ENCODE measurements at places on chromosomes 7 and 10.

DNA sequence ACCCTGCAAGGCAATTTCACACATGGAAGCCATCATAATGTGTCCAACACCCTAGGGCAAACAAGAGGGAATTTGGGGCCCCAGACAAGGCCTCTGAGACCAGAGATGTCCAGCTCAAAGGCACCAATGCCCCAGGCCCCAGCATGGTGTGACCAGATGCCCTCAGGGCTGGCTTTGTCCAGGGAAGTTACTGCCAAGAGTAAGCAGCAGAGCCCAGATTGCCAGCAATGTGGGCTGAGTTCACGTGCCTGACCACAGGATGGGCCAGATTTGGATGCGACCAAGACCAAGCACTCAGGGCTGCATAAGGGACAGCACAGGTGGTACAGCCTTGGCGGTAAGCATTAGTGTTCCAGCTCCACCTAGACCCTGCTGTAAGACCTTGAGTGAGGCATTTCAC is 12.7 kb downstream of the MYOF start:
- DNase-seq, result no peak

DNA sequence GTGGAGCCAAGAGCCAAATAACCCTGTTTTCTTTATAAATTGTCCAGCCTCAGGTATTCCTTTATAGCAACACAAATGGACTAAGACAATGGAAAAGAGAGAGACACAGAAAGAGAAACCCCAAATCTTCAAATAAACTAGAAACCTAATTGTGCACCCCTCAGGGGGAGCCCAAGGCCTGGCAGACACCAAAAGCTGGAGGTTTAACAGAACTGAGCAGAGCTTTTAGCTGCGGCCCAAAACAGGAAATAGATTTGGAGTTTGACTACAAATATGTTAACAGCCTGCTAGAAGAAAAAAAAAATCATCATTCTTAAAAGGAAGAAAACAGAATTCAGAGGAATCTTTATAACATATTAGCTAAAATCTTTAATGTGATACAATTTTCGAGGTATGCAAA is 1135.0 kb downstream of the GATA3 start:
- no peak for DNase-seq

- DNase-seq, result no peak
Observed at GRCh38 chr7:99734987-99735386, at the start of gene CYP3A7. Gene CYP3A7, minus strand, starts transcription at chr7:99735196. Its CDS starts 103 bp downstream, at chr7:99735093.

DNA sequence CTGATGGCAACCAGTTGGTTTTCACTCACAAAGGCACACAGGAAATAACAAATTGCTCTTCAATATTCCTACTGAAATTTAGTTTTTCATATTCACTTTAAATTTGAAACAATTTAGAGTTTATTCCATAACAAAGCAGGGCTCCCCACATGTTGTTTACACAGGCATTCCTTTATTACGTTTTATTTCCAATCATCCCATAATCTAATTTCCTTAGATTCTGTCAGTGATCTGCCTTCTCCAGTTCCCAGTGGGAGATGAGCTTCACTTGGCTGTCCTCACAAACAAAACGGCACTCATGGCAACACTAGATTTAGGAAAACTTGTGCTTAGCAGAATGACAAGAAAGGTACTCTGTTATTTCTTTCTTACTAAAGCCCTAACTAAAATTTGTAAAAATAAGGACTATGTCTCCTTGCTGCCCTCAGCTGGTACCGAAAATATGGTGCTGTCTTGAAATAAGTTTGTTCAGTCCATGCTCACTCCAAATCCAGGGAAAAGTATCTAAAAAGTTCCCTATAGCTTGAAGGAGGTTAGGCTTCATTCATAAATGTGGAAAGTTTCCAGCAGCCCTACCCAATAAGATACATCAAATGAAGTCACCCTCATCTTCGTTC is 23.0 kb downstream of the PHYH start:
- no peak for DNase-seq

GRCh38 chr10:88687853-88688467 is 18.1 kb upstream of the LIPK start:
- DNase-seq, result peak; percentile 26

GRCh38 chr7:63065684-63066083 is 933.0 kb upstream of the ZNF722 start:
- DNase-seq, result no peak

GRCh38 chr7:26580711-26581110 is 283.7 kb downstream of the SKAP2 start:
- DNase-seq, result no peak

- no peak for DNase-seq
Observed at GRCh38 chr10:74153123-74153522, 2.1 kb downstream of the ADK start.

DNA sequence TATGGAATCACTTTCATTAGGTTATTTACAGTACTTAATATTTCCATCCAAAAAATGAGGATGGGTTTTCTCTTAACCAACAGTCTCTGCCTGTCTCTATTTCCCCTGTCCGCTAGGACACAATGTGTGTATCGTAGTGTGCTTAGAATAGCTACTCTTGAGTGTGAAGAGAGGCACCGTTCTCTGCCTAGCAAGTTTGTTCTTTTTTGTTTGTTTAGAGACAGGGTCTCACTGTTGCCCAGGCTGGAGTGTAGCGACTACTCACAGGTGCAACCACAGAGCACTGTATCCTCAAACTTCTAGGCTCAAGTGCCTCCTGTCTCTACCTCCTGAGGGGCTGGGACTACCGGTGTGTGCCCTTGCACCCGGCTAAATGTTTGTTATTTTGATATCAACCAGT is 121.9 kb downstream of the ANK3 start:
- no peak for DNase-seq

- DNase-seq, result no peak
Observed at GRCh38 chr7:67696878-67697277, 700.2 kb downstream of the TYW1 start.
